ENCODE measurements at places on chromosomes 7 and 10. TPM values are rescaled to one million over a fixed set of nuclear protein-coding genes. Genes with fewer than 3 reads are reported as not detected.

- no peak for DNase-seq
Observed at GRCh38 chr10:74652664-74653063, 173.7 kb upstream of the KAT6B start.

DNA sequence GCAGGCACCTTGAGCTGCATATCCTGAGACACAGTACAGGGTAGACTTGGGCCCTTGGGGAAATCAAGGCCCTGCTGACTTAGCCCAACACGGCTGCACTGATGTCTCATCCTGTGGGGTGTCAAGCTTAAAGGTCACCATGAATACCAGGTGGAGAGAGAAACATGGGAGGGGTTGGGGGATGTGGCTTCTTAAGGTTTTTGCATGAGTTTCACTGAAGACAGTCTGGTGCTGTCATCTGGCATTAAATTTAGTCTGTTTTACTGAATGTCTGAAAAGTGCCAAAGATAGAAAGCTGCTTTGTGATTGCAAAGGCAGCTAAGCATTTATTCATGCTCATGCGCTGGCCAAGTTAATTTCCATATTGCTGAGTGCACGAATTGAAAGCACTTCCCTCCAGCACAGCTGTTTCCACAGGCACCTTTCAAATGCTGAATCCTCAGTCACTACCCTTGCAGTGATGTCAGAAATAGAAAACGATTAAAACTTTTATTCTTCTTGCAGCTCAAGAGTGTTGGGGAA, 102.1 kb downstream of the OSBPL3 start:
- no peak for DNase-seq

GRCh38 chr10:97519342-97519741, 20.6 kb downstream of the UBTD1 start:
- no peak for DNase-seq

- DNase-seq, result no peak
Observed at GRCh38 chr7:121334875-121335648, 6.3 kb downstream of the WNT16 start.

- DNase-seq, result no peak
Observed at GRCh38 chr7:74115326-74115725, 31.7 kb downstream of the LIMK1 start.

GRCh38 chr10:51733057-51733456, 33.7 kb upstream of the CSTF2T start:
- no peak for DNase-seq

DNA sequence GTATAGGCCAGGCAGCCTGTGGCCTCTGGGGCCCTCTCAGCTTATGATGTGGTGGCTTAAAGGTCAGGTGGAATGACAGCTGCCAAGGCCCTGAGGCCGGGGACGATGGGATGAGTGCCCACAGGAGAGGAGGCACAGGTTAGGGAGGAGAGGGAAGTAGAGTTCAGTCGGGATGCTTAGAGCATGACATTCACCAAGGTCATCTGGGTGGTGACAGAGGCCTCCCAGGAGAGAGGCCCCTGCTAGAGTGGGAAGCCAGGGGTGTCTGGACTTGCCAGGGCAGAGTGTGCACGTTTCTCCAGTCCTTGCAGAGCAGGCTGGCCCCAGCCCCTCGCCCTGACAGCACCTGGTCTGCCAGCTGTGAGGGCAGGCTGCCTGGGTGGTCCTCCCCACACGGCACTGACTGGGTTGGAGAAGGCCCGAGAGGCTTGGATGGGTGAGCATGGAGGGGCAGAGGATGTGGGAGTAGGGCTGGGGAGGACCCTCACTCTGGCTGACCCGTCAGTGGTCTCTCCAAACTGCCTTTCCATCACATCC, 1.5 kb downstream of the CALHM1 start:
- no peak for DNase-seq

GRCh38 chr10:20254497-20254896, 438.3 kb downstream of the PLXDC2 start:
- no peak for DNase-seq

DNA sequence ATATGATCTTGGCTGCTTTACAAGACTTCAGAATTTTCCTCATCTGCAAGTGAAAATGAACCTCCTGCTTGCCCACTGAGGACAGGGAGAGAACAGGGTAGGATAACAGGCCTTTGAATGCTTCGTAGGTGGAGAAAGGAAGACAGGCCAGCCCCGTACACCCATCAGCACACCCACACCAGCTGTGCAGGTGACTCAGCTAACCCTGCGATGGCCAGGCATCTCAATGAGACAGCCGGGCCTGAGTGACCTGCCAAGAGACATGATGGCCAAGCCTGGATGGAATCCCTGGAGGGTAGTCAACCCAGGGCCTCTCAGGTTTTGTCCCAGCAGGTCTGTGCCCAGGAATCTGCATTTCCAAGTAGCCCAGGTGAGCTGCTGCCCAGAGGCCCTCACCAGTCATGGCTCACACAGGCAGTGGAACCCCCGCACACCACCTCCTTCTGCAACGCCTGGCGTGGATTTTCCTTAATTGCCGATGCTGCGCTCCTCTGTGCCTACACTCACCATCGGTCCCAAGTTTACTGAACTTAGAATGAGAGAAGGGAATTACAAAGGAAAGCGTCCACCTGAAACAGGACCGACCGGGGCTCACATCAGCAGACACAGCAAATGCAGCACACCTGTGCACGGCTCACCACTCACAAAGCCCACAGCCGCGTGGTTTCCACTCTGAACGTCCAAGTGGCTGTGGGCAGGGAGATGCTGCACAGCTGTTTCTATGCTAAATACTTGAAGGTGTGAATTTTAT, 163.7 kb downstream of the DIP2C start:
- DNase-seq, result no peak

- DNase-seq, result no peak
Observed at GRCh38 chr7:20408467-20408826, 77.7 kb downstream of the ITGB8 start.

GRCh38 chr10:99497343-99498025, 35.3 kb upstream of the NKX2-3 start:
- no peak for DNase-seq

Gene CFAP70
- total RNA-seq, result 2.9 TPM

Gene SPDYE5
- not detected for total RNA-seq

Gene LIPK
- total RNA-seq, result not detected

Gene CASP7
- 32.8 TPM for total RNA-seq

Gene MBL2
- not detected for total RNA-seq

Gene DRGX
- not detected for total RNA-seq
